ENCODE measurements at places on chromosomes 13 and 19.

- no peak for DNase-seq
Measured at GRCh38 chr19:30778061-30778460, 405.9 kb downstream of the ZNF536 start.

DNA sequence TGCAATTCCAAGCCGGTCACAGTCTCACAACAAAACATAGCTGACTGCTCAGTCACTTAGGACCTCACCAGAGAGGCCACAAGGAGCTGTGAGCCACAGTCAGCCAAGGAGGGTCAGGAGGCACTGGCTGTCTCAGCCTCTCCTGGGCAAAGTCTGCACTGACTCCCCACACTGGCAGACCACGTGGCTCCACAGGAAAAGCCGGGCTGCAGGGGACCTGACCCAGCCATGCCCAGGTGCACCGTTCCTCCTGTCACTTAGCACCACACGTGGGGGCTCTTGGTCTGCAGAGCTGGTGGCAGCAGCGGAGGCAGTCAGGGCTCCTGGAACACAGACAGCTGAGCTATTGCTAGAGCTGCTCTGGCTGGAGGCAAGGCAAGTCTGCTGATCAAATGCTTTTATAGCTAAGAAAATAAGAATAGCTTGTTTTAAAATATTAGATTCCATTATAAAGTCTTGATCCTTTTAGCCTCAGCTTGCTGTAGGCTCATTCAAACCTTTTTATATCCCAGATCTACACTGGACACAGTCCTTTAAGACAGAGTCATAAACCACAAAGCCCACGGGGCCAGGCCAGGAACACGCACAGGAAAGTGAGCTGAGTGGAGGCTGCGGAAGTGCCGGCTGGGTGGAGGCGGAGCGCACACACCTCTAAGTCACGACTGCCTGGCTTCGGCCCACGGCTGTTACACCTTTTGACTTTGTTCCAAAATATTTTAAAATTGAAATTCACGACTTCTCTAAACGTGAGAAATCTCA, 744.1 kb downstream of the UQCRFS1 start:
- DNase-seq, result no peak

DNA sequence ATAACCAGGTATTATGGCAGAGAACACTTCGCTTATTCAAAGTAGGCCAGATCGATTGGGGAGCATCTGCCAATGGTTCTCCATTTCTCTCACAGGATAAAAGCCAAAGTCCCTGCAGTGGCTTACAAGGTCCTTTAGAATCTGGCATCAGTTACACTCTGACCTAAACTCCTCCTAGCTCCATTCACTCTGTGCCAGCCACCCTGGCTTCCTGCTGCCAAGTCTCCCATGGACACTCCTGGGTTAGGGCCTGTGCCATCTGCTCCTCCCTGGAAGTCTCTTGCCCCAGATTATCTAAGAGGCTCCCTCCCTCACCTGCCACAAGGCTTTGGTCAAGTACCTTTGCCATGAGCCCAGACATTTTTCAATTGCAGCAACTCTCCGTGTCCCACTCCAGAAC, 649.2 kb downstream of the DACH1 start:
- no peak for DNase-seq

DNA sequence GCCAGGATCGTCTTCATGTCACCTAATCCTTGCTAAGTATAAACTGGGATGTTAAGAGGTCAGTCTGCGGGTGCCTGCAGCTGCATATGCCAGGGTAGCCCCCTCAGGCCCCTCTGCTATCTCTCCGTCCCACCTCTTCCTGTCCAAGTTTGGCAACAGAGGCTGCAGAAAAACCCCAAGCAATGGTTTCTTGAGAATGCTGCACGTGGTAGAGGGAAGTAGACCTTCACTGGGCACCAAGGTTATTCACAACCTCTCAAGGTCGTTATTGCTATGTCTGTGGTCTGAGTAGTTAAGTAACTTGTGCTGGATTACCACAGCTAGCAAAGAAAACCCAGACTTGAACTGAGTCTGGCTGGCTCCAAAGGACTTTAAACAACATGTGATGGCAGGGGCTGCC, 77.9 kb upstream of the XPO4 start:
- no peak for DNase-seq

GRCh38 chr19:10390652-10391286, 10.4 kb upstream of the TYK2 start:
- DNase-seq, result no peak

DNA sequence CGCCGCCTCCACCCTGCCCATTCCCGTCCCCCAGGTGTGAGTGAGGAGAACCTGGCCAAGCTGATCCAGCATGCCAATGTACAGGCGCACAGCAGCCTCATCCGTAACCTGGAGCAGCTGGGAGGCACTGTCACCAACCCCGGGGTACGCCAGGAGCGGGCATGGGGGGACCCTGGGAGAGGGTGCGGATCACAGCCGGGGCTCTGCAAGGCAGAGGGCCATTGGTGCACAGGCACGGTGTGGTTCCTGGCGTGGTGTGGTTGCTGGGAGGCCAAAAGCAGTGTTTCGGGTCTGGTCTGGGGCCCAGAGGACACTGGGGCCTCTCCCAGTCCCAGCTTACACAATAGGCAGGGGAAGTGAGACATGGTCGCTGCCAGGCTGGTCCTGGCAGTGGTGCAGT, 8.3 kb downstream of the STXBP2 start:
- DNase-seq, result no peak

DNA sequence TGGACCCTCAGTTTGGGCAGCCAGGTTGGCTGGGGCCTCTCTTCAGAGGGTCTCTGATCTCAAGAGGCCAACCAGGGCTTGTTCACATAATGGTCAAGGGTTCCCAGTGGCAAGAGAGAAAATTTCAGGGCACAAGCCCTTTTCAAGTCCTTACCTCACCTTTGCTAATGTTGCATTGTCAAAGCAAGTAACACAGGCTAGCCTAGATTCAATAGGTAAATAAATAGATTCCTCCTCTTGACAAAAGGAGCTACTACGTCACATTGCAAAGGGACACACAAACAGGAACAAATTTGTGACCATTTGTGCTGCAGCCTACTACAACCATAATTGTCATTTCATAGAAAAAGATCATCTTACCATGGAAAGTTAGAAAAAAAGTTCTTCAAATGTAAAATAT, 33.9 kb upstream of the FRY start:
- no peak for DNase-seq

GRCh38 chr13:41064493-41064892, 3.2 kb downstream of the WBP4 start:
- DNase-seq, result no peak

DNA sequence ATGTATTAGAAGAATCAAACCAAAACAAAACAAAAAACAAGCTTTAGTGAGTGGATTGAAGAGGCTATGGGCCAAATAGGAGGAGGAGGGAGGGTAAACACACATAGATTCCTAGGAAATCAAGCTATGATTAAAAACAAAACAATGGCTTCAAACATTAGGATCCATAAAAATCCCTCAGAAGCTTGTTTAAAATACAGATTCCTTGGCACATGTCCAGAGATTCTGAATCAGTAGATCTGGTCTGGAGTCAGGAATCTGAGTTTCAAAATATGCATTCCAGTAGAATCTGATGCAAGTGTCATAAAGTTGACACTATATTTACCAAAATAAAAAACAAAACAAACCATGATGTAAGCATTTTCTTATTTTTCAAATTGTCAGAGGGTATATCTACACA, 692.8 kb upstream of the SGCG start:
- DNase-seq, result no peak
